ENCODE measurements at places on chromosomes 11 and 22. TPM values are rescaled to one million over a fixed set of nuclear protein-coding genes. Genes with fewer than 3 reads are reported as not detected.

TRPC6 gene
- total RNA-seq = 0.42 TPM

MS4A7 gene
- total RNA-seq = not detected

TCF20 gene
- 80.7 TPM for total RNA-seq

SOX10 gene
- 0.09 TPM for total RNA-seq

BATF2 gene
- total RNA-seq = 1.5 TPM

DGAT2 gene
- total RNA-seq = 1.3 TPM

YPEL4 gene
- total RNA-seq = 1.1 TPM

GGTLC3 gene
- not detected for total RNA-seq

TRIM22 gene
- 52.1 TPM for total RNA-seq

POU2F3 gene
- total RNA-seq = 0.55 TPM

GRCh38 chr22:40196628-40197360, 19.1 kb downstream of the TNRC6B start:
- H3K4me1 ChIP-seq = peaks cover 34% of the 10 kb centered on the region
- no peak overlapping the region for H3K4me3 ChIP-seq
- no peak for DNase-seq
- H3K27me3 ChIP-seq = no peaks in the 10 kb centered on the region
- peak overlapping the region; percentile 52 for H3K27ac ChIP-seq

DNA sequence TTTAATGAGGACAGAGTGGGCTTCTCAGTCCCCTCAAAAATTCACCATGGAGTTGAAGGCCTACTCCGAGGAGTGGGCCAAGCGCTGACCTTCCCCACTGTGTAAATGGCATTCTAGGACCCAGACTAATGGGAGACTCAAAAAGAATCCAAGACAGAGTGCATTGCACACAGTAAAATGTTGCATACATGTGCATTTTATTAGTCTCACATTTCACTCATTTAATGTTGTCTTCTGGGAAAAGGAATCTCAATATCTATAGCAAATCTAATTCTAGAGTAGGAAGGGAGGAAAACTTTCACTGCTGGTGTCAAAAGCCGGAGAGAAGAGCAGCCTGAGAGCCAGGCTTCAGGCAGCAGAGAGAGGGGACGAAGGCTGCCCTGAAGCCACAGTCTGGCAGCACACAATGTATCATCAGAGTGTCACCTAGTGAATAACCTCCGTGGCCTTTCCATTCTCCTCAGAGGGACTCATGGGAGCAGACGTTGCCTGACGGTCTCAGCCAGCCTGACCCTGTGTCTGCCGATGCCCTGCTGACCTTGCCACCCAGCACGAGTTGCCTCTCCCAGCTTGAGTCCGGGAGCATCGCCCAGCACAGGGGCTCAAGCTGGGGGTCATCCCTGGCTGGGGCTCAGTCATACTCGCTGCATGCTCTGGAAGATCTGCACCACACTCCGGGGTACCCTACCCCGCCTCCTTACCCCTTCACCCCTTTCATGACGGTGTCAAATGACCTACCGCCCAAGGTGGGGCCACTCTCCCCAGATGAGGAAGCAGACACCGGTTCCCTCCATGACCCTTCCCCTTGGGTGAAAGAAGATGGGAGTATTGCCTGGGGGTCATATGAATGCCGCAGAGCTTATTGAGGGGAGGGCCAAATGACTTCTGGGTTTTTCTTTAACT, 12.9 kb upstream of the POU2AF3 start:
- H3K27ac ChIP-seq = no peak overlapping the region
- H3K4me3 ChIP-seq = no peak overlapping the region
- DNase-seq = no peak
- H3K4me1 ChIP-seq = peaks cover 18% of the 10 kb centered on the region

- H3K4me1 ChIP-seq = no peaks in the 10 kb centered on the region
- H3K27me3 ChIP-seq = peaks cover 14% of the 10 kb centered on the region
- H3K4me3 ChIP-seq = no peak overlapping the region
- DNase-seq = no peak
- no peak overlapping the region for H3K27ac ChIP-seq
- no peaks in the 10 kb centered on the region for H3K36me3 ChIP-seq
These were observed 274.8 kb downstream of the CTTN start for GRCh38 chr11:70672991-70673653.

DNA sequence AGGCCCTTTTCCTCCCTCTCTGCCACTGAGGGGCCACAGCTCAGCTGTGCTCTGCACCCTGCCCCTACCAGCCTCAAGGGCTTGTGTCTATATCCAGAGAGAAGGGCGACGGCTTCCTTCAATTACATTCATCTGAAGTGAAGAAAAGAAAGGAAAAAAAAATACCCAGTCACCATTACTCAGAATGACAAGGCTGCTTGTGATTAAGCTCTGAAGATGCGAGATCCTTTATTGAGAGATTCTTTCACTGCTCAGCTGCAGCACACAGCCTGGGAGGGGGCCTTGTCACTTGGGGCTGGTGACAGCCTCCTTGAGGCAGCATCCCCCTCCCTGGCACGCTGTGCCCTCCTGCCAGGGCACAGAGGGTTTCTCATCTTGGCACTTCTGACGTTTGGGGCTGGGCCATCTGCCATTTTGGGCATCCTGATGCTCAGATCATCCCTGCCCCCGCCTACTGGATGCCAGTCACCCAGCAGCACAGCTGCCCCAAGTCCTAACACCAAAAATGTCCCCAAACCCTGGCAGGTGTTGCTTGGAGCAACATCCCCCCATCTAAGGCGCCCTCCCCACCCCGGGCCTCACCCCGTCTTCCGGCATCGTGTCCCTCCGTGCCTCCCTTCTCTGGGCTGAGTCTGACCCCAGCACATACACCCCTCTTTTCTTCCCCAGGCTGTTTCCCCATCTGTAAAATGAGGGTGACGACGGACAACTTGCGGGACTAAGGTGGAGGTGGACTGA, 1394.7 kb downstream of the BRD1 start:
- H3K36me3 ChIP-seq = no peaks in the 10 kb centered on the region
- H3K27ac ChIP-seq = no peak overlapping the region
- DNase-seq = no peak
- H3K27me3 ChIP-seq = peaks cover 20% of the 10 kb centered on the region
- no peak overlapping the region for H3K4me3 ChIP-seq

DNA sequence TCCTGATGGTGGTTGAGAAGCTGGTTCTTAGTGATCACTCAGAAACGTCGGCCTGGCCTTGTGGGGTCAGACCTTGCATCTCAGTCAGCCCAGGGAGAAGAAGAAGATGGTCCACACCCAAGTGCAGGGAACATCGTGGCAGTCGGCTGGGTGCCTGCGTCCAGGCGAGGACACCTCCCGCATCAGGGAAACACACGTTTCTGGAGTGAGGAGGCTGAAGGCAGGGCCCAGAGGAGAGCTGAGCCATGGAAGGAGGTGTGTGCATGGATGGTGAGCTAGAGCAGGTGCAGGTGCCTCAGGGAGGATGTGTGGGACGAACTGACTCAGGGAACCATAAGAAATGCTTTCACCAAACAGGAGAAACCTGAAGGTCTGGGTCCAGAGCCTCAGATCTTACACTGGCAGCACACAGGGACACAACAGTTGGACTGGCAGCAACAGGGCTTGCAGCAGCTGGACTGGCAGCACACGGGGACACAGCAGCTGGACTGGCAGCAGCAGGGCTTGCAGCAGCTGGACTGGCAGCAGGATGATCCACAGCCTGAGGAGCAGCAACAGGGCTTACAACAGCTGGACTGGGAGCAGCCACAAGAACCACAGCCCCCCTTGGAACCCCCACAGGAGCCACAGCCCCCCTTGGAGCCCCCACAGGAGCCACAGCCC, 632 bp downstream of the KRTAP5-2 start:
- peaks cover 85% of the 10 kb centered on the region for H3K27me3 ChIP-seq
- no peak for DNase-seq
- no peak overlapping the region for H3K27ac ChIP-seq

DNA sequence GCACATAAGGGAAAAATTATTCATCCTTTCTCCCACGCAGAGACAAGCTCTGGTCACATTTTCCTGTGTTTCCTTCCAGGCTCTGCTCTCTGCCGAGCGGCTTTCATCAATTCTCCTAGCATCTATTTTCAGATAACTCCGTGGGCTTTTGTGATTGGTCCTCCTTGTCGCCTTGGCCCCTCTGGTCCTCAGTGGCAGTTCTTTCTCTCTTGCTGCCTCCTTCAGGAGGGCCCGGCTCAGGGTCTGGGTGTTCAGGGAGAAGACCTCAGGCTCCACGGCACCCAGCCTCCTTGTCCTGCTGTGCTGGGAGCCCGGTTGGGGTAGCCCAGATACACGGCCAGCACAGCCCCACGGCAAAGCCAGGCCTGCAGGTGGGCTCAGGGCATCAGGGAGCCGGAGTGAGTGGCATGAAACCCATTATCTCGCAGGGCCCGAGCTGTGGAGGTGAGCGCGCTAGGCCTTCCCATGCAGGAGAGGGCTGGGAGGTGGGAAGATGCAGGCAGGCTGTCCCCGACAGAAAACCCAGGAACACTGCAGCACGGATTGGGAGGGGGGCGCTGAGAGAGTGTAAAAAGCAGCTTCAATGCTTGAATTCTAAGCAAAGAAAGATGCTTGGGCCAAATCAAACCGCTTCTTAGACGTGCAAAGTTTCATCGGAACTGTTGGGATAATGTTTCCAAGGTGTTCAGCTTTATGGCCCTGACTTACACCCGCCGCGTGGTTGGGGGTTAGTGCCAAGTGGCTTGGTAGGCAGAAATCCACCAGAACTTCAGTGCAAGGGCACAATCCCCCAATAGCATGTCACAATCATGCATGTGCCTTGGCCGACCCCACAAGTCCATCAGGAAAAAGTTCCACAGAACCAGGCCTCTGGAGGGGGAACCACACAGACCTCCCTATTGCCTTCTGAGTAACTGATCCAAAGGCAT, 81.9 kb upstream of the WNT7B start:
- H3K27me3 ChIP-seq = peaks cover 16% of the 10 kb centered on the region
- H3K4me3 ChIP-seq = no peak overlapping the region
- no peak for DNase-seq
- peaks cover 3% of the 10 kb centered on the region for H3K36me3 ChIP-seq
- peaks cover 2% of the 10 kb centered on the region for H3K4me1 ChIP-seq
- no peak overlapping the region for H3K27ac ChIP-seq

GRCh38 chr22:45226503-45227186, 14.0 kb downstream of the KIAA0930 start:
- no peak overlapping the region for H3K27ac ChIP-seq
- no peak overlapping the region for H3K4me3 ChIP-seq
- H3K4me1 ChIP-seq = peaks cover 3% of the 10 kb centered on the region
- H3K27me3 ChIP-seq = no peaks in the 10 kb centered on the region
- no peak for DNase-seq
- no peaks in the 10 kb centered on the region for H3K36me3 ChIP-seq

DNA sequence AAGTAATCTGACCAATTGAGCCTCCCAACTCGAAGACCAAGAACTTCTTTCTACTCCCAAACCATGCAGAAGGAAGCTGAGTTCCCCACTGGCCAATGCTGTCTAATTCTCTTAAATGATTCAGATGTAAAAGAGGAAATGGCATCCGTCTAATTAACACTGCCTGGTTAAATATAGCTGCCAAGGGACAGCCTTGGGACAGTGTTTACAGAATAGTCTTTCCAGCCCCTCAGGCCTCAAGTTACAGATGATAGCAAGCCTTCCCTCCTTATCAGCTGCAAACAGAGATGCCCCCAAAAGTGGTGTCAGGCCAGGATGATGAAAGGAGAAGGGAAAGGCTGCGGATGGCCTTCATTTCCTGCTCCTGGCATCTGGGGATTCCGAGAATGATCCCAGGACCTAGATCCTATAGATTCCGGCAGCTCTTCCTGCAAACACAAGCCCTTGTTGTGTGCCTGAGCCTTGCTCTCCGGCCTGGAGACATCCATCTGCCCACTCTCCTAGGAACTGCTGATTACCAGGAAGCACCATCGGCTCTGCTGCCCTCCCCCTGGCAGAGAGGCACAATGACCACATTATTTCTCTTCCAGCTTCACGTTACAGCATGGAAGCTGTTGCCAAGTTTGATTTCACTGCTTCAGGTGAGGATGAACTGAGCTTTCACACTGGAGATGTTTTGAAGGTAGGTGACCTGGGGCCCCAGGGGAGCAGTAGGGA, 13.5 kb upstream of the TMA7B start:
- H3K36me3 ChIP-seq = no peaks in the 10 kb centered on the region
- DNase-seq = no peak
- no peaks in the 10 kb centered on the region for H3K27me3 ChIP-seq

DNA sequence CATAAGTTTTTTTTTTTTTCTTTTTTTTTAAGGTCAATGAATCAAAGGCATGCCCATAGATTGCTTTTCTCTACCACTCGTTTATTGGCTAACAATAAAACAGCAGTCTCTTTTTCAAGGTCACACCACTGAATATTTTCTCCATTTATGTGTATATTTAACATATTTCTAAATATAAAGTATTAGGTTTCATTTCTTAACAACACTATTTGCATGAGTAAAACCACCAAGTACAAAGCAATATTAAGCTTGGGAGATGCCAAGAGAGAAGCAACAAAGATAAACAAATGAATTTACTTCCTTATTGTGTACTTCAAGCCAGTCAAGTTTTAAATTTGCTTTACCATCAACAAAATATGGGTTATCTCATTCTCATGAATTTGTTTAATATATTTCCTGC, 708.9 kb upstream of the CCDC179 start:
- H3K36me3 ChIP-seq = no peaks in the 10 kb centered on the region
- H3K4me3 ChIP-seq = no peak overlapping the region
- H3K27ac ChIP-seq = no peak overlapping the region

DNA sequence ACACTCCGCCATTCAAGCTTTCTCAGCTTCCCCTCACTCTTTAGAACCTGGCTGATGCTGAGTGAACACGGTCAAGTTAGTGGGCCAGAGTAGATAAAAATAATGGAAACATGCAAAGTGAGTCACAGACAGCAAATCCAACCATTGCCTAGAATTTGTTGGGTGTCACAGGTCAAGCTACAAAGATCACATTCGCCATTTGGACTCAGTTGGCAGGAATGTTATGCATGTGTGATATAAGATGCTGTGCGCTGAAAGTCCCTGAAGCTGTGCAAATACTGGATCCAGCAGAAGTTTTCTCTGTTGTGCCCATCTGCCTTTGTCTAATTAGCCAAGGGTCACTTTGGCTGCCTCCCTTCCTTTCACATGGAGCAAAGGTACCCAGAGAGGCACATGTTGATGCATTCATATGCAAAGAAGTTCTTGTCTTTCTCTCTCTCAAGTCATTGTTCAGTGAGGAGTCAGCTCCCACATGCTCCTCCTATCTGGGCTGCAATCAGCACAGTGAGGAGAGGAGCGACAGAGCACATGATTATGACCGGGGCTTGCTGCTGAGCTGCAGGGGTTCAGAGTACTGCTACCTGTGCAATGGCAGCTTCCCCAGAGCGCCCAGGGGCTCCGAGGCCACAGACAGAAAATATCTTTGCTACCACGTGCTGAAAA, 39.7 kb downstream of the FLI1 start:
- H3K27ac ChIP-seq = no peak overlapping the region
- H3K4me1 ChIP-seq = peaks cover 30% of the 10 kb centered on the region
- no peaks in the 10 kb centered on the region for H3K36me3 ChIP-seq
- DNase-seq = no peak
- H3K27me3 ChIP-seq = peaks cover 37% of the 10 kb centered on the region

DNA sequence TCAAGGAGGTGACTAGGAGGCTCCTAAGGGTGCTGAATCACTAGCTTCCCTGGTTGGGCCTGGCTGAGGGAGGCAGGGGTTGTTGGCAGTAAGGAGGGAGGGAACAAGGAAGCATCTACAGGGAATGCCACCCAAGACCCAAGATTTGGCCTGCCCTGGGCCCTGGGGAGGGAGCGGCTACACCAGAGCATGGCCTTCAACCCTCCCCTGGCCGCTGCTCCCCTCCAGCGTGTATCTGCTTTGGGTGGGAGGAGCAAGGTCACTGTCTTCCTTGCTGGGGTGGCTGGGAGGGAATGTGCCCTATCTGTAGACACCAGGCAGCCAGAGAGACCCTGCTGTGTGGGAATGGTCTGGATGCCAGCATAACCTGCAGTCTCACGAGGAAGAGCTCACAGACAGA, 29.5 kb upstream of the MYEOV start:
- no peaks in the 10 kb centered on the region for H3K36me3 ChIP-seq
- H3K4me3 ChIP-seq = no peak overlapping the region
- H3K27me3 ChIP-seq = peaks cover 1% of the 10 kb centered on the region
- no peak overlapping the region for H3K27ac ChIP-seq
- DNase-seq = no peak

All from mesothelial cell of epicardium (in vitro differentiated cells).